Stimulated activated CD8-positive, alpha-beta memory T cell treated with anti-CD3 and anti-CD28 coated beads, Interleukin-4, amount 100 ng/mL, for 48 hours (primary cell): ENCODE measurements at places on chromosomes 3 and 15.
A peak's percentile ranks its signal among the peaks of the same experiment; 100 is the strongest.

GRCh38 chr3:180185650-180186049 lies 148.9 kb upstream of the PEX5L start:
- no peak for DNase-seq

- peak; percentile 70 for DNase-seq
These were observed 327.4 kb downstream of the SHQ1 start for GRCh38 chr3:72520690-72521308.

DNA sequence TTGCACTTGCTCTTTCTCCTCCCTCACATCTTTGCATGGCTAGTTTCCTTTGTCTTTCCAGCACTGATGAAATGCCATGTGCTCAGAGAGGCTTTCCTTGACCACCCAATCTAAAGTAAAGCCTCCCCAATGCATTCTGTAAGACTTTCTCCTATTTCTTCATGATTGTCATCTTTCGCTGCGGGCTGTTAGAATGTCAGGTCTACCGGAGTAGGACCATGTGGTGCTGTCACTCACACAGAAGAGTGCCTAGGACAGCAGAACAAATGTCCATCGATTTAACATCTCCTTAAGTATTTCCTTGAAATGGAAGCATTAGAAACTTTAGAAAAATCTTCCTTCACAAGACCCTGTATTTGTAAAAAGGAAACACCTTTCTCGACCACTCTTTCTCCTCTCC lies 99.9 kb upstream of the TMC3 start:
- no peak for DNase-seq

GRCh38 chr3:190909908-190910307 lies 47.4 kb upstream of the GMNC start:
- no peak for DNase-seq

- no peak for DNase-seq
These were observed 37.8 kb upstream of the MUC4 start for GRCh38 chr3:195849322-195850074.

DNA sequence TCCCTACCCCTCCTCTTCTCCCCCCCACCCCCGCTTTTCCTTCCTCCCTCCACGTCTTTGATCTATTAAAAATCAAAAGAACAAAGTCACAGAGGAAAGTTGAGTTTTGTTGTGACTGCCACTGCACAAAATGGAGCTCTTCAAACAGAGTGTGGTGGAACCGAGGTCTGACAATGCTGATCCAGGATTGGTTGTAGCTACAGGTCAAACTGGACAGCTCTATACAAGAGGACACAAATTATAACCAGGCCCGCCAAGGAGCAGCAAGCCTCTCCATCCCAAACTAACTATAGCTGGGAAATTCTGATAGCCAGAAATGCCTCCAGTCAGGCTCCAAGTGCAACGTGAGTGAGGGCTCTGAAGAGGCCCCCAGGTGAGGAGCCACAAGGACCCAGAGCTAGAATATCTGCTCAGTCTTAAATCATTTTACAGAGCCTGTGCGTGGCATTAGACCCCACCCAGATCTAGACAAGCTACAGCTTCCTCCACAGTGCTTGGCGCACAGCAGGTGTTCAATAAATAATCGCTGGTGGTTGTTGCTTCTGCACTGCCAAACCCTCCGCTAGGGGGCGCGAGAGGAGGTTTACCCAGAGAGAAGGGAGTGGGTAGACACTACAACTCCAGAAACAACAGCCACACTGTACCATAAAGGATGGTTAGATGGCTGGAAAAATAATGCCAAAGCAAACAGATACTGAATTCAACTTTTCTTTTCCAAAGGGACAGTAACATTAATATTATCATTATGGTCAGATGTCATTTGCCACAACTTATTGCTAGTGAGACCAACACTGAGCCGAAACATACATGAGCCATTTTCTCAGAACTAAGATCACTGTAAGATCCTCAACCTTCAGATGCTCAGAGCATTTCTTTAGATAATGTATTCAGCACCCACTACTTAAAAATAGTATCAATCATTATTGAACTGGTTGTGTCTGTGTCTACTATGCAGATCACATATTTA lies 44.6 kb downstream of the ZIC4 start:
- peak; percentile 80 for DNase-seq

DNA sequence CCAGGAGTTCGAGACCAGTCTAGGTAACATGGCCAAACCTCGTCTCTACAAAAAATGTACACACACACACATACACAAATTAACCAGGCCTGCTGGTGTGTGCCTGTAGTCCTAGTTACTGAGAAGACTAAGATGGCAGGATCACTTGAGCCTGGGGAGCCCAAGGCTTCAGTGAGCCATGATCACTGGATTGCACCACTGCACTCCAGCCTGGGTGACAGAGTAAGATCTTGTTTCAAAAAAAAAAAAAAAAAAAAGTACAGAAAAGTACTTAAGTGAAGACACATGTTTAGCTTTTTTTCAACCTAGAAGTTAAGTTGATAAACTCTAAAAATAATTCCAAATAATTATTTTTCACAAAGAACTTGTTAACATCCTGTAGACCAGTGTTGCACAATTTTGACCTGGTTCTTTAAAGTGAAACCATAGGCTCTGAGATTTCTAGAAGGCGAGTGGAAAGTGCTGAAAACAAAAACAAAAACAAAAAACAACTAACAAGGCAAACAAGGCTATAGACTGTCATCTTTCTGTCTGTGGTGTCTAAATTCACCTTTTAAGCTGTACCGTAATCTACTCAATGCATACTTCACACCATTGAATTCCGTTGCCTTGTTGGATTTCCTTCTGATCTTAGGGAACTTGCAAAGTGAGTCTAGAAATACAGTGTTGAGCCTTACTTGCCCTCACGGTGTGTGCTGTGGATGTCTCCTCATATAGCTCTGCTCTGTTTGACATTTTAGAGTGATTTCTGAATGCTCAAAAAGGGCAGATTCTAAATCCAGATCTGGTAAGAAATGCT lies 63.5 kb downstream of the CHST2 start:
- no peak for DNase-seq

DNA sequence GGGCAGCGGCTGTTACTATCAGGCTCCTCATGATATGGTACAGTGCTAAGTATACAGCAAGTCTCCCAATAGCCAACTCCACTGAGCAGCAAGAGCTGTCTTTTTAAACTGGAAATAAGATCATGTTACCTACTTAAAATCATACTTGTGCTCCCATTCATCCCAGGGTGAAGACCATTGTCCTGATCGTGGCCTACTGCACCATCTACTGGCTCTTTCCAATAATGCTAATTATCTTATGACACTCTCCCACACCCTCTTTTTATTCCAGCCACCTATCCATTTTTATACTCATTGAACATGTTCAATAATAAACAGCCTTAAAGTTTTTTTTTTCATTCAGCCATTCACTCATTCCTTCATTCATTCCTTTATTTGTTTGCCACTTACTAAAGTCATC lies 117.7 kb downstream of the GBE1 start:
- no peak for DNase-seq

- DNase-seq: no peak
These were observed 33.6 kb downstream of the GPR171 start for GRCh38 chr3:151169262-151169947.

GRCh38 chr3:10444511-10444910 lies 60.9 kb downstream of the ATP2B2 start:
- DNase-seq: no peak

DNA sequence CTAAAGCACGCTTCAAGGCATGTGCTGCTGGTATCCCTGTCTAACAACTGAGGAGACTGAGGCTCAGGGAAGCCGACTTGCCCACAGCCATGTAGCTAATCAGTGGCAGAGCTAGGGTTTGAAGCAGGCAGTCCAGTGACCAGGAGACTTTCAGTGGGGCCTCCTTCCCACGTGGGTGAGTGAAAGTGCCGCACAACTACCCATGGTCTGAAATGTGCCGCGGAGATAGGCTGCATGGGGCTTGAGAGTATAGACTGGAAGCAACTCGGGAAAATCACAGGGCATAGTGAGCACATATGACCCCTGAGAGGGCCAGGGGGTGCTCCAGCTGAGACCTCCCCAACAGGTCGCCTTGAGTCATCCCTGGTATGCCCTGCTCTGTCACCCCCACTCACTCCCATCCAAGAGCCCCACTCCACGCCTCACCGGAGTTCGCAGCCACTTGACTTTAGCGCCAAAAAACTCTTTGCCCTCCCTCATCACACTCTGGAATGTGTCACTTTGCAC lies 19.1 kb downstream of the FAM174B start:
- DNase-seq: no peak

DNA sequence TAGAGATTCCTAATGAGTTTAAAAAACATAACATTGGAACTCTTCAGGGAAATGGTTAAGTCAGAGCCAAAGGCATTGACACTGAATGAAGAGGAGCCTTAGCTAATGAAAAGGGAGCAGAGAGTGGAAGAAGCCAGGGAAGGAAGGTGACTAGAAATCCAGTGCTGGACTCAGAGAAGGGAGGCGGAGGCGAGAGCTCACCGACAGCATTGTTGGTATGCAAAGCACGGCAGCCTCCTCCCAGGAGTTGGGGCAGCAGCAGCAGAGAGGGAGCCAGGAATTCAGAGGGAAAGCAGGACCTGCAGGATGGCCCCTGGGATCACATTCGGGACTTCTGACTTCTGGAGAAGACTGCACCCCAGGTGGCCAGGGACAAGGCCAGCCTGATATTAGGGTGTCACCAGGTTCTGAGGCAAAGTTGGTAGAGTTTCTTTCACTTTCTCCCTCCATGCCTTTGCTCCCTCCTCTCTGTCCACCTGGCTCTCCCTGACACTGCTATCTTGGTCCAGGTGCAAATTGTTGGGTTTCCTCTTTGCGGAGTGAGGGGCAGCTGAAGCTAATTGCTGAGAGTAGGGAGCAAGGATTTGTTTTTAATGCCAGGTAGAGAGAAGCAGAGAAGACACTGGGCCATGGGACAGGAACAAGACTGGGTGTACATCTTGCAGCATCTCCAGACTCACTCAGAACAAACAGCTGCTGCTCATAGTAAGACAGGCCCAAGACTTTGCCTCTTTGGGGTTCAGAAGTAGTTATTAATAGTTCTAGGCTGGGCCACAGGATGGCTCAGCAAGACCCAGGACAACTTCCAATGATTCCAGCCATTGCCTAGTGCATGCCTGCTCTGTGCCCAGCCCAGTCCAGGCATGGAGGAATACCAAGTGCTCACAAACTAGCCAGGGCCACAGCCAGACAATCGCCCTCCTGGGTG lies 157.9 kb downstream of the TLE3 start:
- DNase-seq: no peak

GRCh38 chr3:145251311-145251710 lies 909.7 kb downstream of the PLOD2 start:
- DNase-seq: no peak

GRCh38 chr15:43517354-43518196 lies at the start of gene MAP1A:
Gene MAP1A, plus strand, starts transcription at chr15:43517608. Its CDS starts 3,866 bp downstream, at chr15:43521474.
- no peak for DNase-seq

GRCh38 chr3:42660131-42660715 lies 6.7 kb downstream of the ZBTB47 start:
- no peak for DNase-seq

GRCh38 chr15:75666823-75667501 lies 19.2 kb downstream of the SNX33 start:
- no peak for DNase-seq

DNA sequence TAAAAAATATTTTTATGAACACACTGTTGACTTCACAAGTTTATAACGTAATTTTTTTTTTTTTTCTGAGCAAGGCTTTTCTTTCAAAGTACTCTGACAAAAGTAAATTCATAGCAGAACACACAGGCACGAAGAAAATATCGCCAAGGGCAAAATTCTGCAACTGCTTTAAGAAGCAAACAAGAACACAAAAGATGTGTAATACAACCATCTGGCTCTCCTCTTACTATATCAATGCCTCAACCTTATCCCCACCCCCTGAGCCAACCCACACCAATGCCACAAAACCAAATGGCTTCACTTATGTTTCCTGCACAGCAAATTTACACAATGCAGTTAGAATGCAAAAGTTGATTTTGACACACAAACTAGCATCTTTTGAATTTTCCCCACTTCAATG lies 274.2 kb downstream of the FOXP1 start:
- peak; percentile 65 for DNase-seq

- DNase-seq: peak; percentile 80
These were observed 28.3 kb upstream of the MASP1 start for GRCh38 chr3:187319699-187320302.

DNA sequence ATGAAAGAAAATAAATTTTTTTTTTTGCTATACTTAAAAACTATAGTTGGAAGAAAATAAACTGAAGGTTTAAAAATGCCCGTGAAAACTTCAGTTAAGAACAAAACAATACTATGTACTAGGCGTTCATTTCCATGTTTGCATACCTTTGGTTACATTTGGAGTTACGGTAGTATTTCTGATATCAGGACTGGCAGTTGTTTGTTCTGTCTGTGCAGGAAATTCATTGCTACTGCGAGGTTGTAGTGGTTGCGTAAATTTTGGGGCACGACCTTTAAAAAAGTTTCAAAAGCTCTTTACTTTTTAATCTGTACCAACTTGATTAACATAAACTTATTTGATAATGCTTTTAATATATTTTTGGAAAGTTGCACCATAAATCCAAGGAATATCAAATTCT lies 47.9 kb downstream of the ST3GAL6 start:
- DNase-seq: no peak

DNA sequence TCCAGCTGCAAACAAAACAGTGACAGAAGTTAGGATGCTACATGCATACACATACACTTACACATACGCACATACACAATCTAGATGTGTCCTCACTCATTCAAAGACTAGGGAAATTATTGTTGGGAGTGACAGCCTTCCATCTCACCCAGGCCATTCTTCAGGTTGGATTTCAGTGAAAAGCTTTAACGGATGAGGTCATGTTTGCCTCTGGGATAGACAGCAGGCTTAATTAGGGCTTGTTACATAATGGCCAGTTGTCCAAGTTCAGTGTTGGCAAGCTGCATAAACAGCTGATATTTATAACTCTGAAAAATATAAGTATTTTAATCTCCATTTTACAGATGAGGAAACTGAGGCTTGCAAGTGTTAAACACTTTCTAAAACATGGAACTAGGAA lies 35.8 kb upstream of the PLOD2 start:
- DNase-seq: no peak

DNA sequence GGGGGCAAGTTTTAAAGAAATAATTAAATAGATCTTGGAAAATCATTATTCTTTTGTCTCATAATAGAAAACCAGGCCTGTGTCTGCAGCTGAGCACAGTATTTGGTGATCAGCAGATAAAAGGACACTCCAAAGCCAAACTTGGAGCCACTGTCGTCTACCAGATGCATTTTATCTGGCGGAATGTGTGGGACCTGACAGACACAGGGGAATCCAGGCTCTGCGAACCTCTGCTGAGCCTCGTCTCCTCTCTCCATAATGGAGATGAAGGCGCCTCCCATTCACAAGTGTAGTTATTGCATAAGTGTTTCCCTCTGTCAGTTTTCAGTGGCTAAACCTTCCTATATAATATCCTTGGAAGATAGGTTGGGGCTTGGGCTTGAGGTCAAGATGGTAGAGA lies 42.1 kb downstream of the EEFSEC start:
- no peak for DNase-seq

- DNase-seq: no peak
These were observed 377.5 kb downstream of the EDEM1 start for GRCh38 chr3:5565026-5565425.
